H9 (cell line): ENCODE measurements at places on chromosomes 12 and 14. TPM values are rescaled to one million over a fixed set of nuclear protein-coding genes. Genes with fewer than 3 reads are reported as not detected.
A peak's percentile ranks its signal among the peaks of the same experiment; 100 is the strongest.

- H3K4me3 ChIP-seq, result peak overlapping the region; percentile 74
- peaks cover 7% of the 10 kb centered on the region; the same call in 1 of the 2 replicates for H3K27me3 ChIP-seq
- H3K36me3 ChIP-seq, result peaks cover 4% of the 10 kb centered on the region; the same call in 1 of the 2 replicates
- H3K4me1 ChIP-seq, result peaks cover 14% of the 10 kb centered on the region; the same call in 1 of the 2 replicates
These were observed 36.4 kb upstream of the STON2 start for GRCh38 chr14:81436296-81437138.

- peaks cover 2% of the 10 kb centered on the region; the same call in 1 of the 2 replicates for H3K4me1 ChIP-seq
- H3K36me3 ChIP-seq, result peaks cover 7% of the 10 kb centered on the region
- no peak overlapping the region for H3K27ac ChIP-seq
- no peak for DNase-seq
- no peaks in the 10 kb centered on the region for H3K27me3 ChIP-seq
- H3K4me3 ChIP-seq, result no peak overlapping the region
These were observed 44.5 kb upstream of the AMN1 start for GRCh38 chr12:31773223-31773750.

DNA sequence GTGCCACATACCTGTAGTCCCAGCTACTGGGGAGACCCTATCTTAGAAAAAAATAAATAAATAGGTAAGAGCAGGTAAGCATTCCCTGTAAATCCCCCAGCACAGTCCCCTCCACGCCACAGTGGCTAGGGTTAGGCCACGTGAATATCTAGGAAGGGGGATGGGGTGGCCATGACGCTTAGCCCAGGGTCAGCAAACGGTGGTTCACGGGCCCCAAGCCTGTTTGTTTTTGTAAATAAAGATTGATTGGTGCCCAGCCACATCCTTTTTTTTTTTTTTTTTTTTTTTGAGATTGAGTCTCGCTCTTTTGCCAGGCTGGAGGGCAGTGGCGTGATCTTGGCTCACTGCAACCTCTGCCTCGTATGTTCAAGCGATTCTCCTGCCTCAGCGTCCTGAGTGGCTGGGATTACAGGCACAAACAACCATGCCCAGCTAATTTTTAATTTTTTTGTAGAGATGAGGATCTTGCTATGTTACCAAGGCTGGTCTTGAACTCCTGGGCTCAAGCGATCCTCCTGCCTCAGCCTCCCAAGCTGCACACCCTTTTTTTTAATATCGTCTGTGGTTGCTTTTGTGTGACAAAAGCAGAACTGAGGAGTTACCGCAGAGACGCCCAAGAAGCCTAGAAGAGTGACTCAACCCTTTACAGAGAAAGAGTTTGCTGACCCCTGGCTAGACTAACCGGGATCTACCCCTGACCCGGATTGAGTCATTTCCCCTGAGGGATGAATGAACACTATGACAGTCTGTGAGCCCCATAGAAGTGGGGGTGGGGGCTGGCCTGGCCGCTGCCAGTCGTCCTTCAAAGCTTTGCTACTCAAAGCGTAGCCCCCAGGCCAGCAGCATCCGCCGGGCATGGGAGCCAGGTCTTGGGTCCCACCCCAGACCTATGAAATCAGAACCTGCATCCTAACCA lies 113.7 kb upstream of the NCOR2 start:
- no peaks in the 10 kb centered on the region for H3K27me3 ChIP-seq
- H3K27ac ChIP-seq, result no peak overlapping the region
- H3K4me3 ChIP-seq, result no peak overlapping the region
- DNase-seq, result peak; percentile 74
- H3K36me3 ChIP-seq, result no peaks in the 10 kb centered on the region; the same call in 1 of the 2 replicates

GRCh38 chr14:90454041-90455000 lies 57.5 kb downstream of the CALM1 start:
- H3K27ac ChIP-seq, result no peak overlapping the region
- peaks cover 3% of the 10 kb centered on the region; the same call in 1 of the 2 replicates for H3K4me1 ChIP-seq
- H3K4me3 ChIP-seq, result peak overlapping the region; percentile 68
- peak; percentile 98 for DNase-seq

- H3K36me3 ChIP-seq, result peaks cover 5% of the 10 kb centered on the region
- no peaks in the 10 kb centered on the region for H3K27me3 ChIP-seq
- DNase-seq, result no peak
- peak overlapping the region; percentile 98 for H3K27ac ChIP-seq
- H3K4me3 ChIP-seq, result peak overlapping the region; percentile 81
These were observed 642 bp upstream of the PHC1 start for GRCh38 chr12:8913702-8914032.

DNA sequence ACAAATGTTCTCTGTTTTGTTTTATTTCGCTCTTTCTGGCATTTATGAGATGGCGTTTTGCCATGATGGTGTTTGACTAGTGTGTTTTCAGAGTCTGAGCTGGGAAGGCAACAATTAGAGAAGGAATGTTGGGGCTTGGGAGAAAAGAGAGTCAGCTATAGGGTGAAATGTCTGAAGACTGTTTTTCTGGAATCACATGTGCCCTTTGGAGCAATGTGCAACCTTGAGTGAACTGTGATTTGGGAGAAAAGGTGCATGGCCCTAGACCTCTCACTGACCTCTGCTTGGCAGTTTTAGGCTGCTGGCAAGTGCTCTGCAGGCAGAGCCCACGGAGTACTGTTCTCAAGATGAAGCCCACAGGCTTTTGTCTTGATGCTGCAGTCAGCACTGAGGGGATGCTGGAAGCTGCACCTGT lies 379.9 kb upstream of the PDE3A start:
- no peak for DNase-seq
- H3K4me1 ChIP-seq, result no peaks in the 10 kb centered on the region
- no peaks in the 10 kb centered on the region for H3K36me3 ChIP-seq
- no peaks in the 10 kb centered on the region for H3K27me3 ChIP-seq

GRCh38 chr12:117533687-117534086 lies 172.3 kb upstream of the NOS1 start:
- no peaks in the 10 kb centered on the region for H3K27me3 ChIP-seq
- no peaks in the 10 kb centered on the region for H3K4me1 ChIP-seq
- H3K27ac ChIP-seq, result no peak overlapping the region
- DNase-seq, result no peak

Gene TAS2R19
- 1.7 and 2.6 TPM in 2 replicates for total RNA-seq

Gene WDHD1
- total RNA-seq, result 83.5 and 93.7 TPM in 2 replicates

Gene OASL
- not detected in 2 replicates for total RNA-seq

Gene TMCC3
- 0.72 and 0.87 TPM in 2 replicates for total RNA-seq

Gene SERPINA10
- not detected in 2 replicates for total RNA-seq

Gene TPPP2
- not detected in 2 replicates for total RNA-seq
